ENCODE measurements at places on chromosomes 7 and 10.
A peak's percentile ranks its signal among the peaks of the same experiment; 100 is the strongest.

GRCh38 chr7:129017933-129018538 is 36.9 kb downstream of the TNPO3 start:
- no peak for DNase-seq

- DNase-seq, result no peak
These were observed 22.2 kb upstream of the PARP12 start for GRCh38 chr7:140084972-140085371.

- peak; percentile 83 for DNase-seq
These were observed 438.6 kb downstream of the TNS3 start for GRCh38 chr7:47143339-47143738.

DNA sequence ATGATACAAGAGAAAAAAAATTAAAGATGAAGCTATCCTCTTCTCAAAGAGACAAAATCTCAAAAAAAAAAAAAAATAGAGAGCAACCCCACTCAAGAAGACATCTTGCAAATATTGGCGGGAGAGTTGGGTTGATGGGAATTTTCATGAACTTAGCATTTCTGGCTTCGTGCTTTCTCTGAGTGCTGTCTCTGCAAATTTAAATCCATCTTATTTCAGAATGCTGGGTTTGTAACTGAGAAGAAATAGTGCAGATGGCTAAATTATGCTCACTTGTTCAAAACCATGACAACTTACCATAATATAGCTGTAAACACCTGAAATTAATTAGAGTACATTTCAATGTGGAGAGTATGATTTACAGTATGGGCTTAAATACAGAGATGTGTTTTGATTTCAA is 484.8 kb upstream of the CELF2 start:
- no peak for DNase-seq

GRCh38 chr10:105387971-105388370 is 746.9 kb downstream of the SORCS3 start:
- DNase-seq, result no peak

- DNase-seq, result no peak
These were observed 33.0 kb upstream of the POM121L12 start for GRCh38 chr7:53002389-53002788.

GRCh38 chr10:17847585-17848296 is 38.6 kb downstream of the MRC1 start:
- peak; percentile 13 for DNase-seq

- DNase-seq, result peak; percentile 18
These were observed at the start of gene NEBL for GRCh38 chr10:20897146-20897825. TSS of gene NEBL (minus strand) at chr10:20897311. CDS start at chr10:20897205, 106 bp downstream.

DNA sequence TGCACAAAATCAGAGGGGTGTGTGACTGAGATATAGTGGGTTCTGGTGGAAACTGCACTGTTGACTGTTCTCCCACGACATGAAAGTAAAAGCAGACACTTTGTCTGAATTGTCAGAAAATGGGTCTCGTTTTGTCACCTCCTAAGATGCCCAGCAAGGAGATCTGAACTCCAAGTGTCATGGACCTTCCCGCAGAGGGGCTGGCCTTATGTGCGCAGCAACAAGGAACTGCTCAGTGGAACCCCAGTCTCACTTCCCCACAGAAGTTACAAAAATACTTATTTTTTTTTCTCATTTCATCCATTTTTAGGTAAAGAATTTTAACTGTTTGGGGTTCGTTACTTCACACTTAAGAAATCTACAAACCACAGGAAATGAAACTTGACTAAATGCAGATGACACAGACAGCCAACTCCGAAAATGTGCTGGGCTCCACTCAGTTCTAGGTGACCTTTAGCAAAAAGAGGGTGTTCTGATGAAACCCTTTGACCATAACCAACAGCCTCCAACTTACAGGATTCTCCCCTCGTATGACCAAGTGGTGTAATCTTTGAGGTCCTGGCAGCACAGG is 115.0 kb downstream of the FAM107B start:
- no peak for DNase-seq

DNA sequence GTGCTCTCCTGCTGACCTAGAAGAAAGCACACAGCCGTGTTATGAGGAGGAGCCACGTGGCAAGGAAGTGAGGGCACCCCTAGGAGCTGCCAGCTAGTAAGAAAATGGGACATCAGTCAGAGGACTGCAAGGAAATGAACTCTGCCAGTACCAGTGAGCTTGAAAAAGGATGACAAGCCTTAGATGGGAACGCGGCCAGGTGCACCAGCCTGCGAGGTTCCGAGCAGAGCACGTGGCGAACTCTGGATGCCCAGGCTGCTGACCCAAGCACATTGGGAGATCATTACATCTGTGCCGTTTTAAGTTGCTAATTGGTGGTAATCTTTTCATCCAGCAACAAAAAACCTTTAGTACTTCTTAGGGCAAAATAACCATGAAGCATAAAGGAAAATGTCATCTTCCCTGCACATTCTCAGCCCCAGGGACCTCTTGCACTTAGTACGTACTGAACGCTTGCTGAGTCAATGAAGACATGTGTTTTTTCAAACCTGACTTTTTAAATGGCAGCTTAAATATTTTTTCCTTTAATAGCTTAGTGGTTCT is 69.4 kb downstream of the AMZ1 start:
- DNase-seq, result no peak

DNA sequence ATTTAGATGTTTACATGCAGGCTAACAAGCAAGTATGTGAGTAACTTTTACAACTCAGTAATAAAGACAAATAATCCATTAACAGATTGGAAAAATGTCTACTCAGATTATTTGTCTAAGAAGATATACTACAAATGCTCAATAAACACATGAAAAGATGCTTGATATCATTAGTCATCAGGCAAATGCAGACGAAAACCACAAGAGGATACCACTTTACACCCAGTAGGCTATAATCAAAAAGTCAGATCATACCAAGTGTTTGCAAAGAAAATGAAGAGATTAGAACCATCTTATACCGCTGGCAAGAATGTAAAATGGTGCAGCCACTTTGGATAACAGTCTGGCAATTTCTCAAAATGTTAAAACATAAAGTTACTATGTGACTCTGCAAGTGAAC is 84.1 kb downstream of the MALSU1 start:
- peak; percentile 71 for DNase-seq

- DNase-seq, result no peak
These were observed 18.4 kb downstream of the ADAM8 start for GRCh38 chr10:133258066-133258817.

DNA sequence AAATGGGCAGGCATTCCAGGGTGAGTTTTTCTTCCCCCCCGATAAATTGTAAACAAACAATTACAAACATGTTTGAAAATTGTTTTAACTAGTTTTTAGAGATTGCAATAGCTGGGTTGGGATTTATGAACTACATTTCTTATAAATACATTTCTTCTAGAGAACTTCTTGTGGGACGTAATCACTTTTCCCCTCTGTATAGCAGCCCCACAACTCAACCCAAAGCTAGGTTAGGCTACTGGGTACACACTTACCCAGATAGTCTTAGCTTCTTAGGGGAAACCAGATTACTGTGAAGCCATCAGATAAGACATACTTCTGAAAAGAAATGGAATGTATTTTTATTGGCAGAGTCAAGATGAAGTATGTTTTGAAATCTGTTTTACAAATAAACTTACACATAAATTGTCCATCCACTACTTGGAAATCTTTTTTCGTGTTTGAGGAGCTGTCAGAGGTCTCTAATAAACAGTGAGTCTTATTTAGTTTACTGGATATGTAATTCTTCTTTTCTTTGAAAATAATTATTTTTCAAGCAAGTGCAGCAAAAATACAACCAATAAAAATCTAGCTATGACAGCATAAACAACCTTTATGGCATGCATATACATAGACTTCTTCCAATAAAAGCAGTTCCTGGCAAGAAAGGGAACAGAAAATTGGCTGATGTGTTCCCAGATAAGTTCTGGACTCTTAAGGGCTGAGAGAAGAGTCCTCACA is 8.0 kb upstream of the GLRX3 start:
- DNase-seq, result no peak

GRCh38 chr10:74766501-74766900 is 59.9 kb upstream of the KAT6B start:
- DNase-seq, result peak; percentile 13

GRCh38 chr10:71323407-71323806 is 4.3 kb downstream of the SLC29A3 start:
- peak; percentile 17 for DNase-seq

- peak; percentile 18 for DNase-seq
These were observed 107.5 kb upstream of the SDK1 start for GRCh38 chr7:3193379-3194120.

GRCh38 chr10:7872041-7872442 is 53.7 kb downstream of the TAF3 start:
- peak; percentile 37 for DNase-seq

GRCh38 chr7:106129291-106129690 is 17.2 kb upstream of the SYPL1 start:
- DNase-seq, result peak; percentile 17

GRCh38 chr7:148727501-148728278 is 29.0 kb downstream of the CUL1 start:
- no peak for DNase-seq

GRCh38 chr10:51654918-51655317 is 44.5 kb downstream of the CSTF2T start:
- DNase-seq, result no peak

DNA sequence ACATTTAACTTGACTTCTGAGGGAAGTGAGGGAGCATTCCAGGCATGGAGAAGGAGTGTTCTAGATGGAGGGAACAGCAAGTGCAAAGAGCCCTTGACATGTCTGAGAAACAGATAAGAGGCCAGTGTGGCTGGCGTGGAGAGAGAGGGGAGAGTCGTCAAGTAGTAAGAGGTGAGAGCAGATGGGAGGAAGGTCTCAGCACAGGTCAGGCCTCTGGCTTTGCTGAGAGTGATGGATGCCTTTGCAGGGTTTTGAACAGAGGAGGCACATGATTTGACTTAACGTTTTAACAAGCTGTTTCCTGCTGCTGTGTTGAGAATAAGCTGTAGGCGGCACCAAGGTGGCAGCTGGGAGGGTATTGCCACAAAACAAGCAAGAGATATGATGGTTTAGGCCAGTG is 97.2 kb downstream of the KAT6B start:
- peak; percentile 30 for DNase-seq

- DNase-seq, result no peak
These were observed 56.7 kb downstream of the SNX10 start for GRCh38 chr7:26348234-26348851.

GRCh38 chr10:102859911-102860310 is 5.9 kb downstream of the BORCS7 start:
- DNase-seq, result no peak

- no peak for DNase-seq
These were observed 9.5 kb upstream of the ASAH2 start for GRCh38 chr10:50260791-50261281.

DNA sequence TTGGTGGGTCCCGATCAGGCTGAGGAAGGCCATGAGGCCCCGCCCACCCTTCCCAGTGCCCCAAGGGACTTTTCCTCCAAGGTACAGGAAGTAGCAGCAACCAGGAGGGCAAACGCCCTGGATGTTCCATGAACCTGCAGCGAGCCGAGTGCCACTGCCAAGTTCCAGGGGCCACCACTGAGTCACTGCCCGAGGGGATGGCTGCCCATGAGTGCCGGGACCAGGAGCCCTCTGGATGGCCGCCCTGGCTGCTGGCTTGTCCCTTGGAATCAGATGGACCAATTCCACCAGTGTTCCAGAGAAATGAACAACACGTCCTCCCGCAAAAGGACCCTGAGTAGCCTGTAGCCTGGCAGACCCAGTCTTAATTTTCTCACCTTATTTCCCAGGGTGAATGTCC is 74.2 kb downstream of the ZRANB1 start:
- no peak for DNase-seq

DNA sequence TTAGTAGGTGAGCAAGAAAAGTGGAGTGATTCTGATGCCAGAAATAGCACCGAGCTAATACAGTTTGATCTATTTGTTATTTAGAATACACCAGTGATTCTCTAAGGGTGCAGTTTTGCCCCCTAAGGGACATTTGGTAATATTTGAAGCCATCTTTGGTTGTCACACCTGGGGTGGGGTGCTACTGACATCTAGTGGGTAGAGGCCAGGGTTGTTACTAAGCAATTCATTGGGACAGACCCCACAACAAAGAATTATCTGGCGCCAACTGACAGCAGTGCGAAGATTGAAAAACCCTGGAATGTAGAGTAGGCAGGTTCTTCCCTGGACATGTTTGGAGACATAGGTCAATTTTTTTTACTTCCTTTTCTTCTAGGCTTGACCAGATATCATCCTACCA is 14.6 kb downstream of the PALS2 start:
- DNase-seq, result peak; percentile 15

DNA sequence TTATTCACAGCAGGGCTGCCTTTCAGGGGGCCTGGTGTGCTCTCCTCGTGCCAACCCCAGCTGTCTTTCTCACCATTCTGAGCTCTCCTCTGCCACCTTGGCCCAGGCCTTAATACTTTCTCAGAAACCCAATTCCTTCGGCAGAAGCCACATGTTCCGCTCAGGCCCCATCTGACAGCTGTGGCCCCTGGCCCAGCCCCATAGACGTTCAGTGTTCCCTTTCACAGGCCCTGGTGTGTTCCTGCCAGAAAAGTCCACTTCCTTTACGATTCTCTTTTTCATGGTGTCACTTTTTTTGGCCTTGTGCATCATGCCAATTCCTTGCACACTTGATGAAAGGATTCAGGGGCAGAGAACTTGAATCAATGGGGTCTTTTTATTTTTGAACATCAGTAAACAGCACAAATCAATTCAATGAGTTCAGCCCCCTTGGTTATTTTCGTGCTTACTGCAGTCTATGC is 15.9 kb upstream of the GPNMB start:
- DNase-seq, result no peak

GRCh38 chr7:94154858-94155257 is 150.7 kb upstream of the BET1 start:
- no peak for DNase-seq

GRCh38 chr10:30812018-30812851 is 182.7 kb upstream of the LYZL2 start:
- DNase-seq, result peak; percentile 95

DNA sequence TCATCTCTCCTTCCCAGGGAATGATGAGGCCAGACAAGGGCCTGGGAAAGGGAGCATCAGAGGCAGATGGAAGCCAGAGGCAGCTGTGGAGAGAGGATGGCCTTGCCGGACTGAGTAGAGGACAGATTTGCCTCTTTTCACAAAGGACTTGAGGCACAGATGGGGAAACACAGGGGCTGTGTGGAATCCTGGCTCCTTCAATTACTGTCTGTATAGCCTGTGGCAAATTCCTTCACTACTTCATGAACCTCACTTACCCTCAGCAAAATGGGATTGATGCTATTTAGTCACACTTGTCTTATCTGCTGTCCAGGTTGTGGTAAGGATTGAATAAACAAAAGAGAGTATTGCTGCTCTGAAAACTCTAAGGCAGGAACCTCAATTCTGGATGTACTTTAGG is 40.3 kb downstream of the SLC25A28 start:
- DNase-seq, result no peak

DNA sequence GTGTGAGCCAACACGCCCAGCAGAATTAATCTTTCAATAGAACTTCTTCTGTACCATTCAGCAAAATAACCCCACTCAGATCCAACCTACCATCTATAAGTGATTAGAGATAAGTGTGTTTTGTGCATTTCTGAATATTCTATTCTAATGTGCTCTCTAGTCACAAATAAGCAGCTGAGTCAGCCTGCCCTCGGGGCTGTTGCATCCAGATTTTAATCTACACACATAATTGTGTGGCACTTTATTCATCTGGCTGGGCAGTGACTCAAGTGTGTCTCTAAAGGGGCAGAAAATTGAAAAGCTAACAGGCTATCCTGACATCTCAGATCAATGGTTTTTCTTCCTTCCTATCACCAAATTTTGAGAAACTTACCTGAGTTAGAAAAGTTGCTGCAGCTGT is 60.3 kb downstream of the PRR15 start:
- DNase-seq, result no peak

- DNase-seq, result no peak
These were observed 122.7 kb upstream of the STEAP4 start for GRCh38 chr7:88429382-88429781.

- no peak for DNase-seq
These were observed 171.8 kb downstream of the EGFR start for GRCh38 chr7:55190511-55191160.
